Left ventricle myocardium superior (tissue), 1 donor: ENCODE measurements at places on chromosomes 16 and 17.

GRCh38 chr17:55285340-55286301, 20.9 kb downstream of the HLF start:
- peak; percentile 94 for DNase-seq

GRCh38 chr16:89161763-89162713, 9.5 kb upstream of the CDH15 start:
- no peak for DNase-seq

- no peak for DNase-seq
Measured at GRCh38 chr16:72568502-72568901, 396.5 kb upstream of the PMFBP1 start.

- no peak for DNase-seq
Measured at GRCh38 chr16:56300891-56301850, 109.9 kb downstream of the GNAO1 start.

DNA sequence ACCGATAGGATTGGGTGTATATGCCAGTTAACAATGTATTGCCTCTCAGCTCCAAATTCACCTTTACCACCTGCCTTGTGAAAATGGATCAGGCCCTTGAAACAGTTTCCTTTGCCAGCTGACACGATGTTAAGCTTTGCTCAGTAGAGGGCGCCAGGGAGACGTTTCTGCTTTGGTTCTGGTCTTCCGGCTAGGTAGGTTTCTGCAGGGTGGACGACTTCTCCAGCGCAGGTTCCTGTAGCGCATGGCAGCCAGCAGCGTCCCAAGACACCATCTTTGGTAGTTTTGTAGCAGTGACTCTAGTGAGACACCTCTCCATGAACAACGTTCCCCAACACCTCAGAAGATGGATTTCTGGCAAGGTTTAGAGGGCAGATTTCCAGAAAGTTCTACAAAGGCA, 24.0 kb downstream of the SYCE1L start:
- DNase-seq = no peak
